Dermis blood vessel endothelial cell (primary cell): ENCODE measurements at places on chromosomes 2 and 18.

DNA sequence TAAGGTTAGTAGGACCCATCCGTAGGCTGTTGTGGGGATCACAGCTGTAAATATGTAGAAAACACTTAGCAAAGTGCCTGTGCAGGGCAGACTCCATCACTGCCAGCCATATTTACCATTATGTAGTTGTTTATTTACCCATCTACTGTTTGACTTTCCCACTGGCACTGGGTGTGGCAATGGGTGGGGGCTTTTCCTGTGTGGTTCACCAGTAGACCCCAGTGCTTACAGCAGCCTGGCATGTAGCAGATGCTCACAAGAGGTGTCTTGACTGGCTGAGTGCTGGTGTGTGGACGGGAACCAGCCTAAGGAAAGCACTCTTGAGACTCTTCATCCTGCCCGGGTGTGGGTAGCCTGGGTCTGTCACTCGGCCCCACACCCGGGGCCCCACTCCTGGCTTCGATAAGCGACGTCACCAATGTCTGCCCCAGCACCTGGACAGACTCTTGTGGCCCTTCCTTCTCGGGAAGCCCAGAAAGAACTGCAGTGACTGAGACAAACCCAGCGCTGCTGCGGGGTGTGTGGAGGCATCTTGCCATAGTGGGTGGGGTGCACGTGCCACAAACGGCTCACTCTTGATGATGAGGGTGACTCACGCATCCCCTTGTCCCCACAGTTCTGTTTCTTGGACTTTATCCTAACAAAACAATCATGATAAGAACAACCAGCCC is 78.3 kb downstream of the HDAC4 start:
- peak; percentile 77 for DNase-seq

- DNase-seq, result no peak
Measured at GRCh38 chr2:232843834-232844233, 26.2 kb upstream of the SNORC start.

- DNase-seq, result peak; percentile 45
Measured at GRCh38 chr2:144834998-144835633, 315.2 kb upstream of the ZEB2 start.

DNA sequence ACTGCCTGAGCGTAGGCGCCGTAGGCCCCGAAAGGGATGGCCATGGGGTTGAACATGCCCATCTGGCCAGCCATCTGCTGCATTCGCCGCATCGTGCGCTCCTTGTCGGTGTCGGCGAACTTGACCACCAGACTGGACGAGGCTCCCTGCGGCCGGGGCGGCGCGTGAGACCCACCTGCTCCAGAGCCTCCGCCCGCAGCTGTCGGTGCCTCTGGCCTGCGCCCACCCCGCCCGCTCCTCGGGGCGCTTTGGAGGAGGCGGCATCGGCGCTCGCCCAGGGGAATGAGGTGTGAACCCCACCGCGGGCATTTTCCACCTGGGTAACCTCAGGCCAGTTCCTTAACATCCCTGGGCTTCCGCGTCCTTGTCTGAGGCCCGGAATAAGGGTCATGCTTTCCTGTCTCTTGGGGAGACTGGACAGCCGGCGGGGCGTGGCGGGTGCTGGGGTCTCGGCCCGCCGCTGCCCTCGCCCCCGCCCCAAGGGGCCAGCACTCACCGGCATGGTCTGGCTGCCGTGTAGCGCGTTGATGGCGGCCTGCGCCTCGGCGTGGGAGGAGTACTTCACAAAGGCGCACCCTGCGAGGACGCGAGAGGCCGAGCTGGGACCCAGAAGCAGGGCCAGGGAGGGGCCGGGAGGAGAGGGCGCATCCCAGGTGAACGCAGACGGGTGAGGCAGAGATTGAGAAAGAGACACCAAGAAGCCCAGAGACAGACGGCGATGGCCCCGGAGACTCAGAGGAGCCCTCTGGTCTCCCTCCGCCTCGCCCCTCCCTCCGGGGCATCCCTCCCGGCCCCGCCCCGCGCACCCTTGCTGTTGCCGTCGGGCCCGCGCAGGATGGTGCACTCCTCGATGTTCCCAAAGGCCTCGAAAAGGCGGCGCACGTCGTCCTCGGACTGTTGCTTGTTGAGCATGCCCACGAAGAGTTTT is 291.0 kb downstream of the CELF4 start:
- DNase-seq, result no peak

DNA sequence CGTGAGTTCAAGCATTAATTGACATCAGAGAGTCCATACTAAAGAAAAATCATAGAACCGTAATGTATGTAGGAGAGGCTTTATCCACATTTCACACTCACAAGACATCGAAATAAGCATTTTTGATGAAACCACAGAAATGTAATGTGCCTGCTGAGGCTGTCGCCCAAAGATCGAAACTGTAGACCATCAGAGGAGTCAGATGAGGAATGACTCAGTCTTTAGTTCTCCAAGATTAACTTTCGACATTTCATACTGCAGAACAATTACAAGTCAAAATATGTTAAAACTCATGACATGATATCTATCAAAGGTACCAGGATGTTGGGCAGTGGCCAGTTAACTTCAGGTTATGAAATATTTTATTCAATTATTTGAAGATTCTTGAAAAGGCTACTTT is 79.6 kb downstream of the RAB31 start:
- DNase-seq, result no peak

- no peak for DNase-seq
Measured at GRCh38 chr2:55775828-55776227, 82.2 kb upstream of the PNPT1 start.
